HFFc6 (cell line): ENCODE measurements at places on chromosomes 1 and 21. TPM values are rescaled to one million over a fixed set of nuclear protein-coding genes. Genes with fewer than 3 reads are reported as not detected.

Gene TMPRSS2
- total RNA-seq: not detected in 3 replicates

Gene FALEC
- total RNA-seq: 0.59 TPM in 1 of 3 replicates, not detected in the others

DNA sequence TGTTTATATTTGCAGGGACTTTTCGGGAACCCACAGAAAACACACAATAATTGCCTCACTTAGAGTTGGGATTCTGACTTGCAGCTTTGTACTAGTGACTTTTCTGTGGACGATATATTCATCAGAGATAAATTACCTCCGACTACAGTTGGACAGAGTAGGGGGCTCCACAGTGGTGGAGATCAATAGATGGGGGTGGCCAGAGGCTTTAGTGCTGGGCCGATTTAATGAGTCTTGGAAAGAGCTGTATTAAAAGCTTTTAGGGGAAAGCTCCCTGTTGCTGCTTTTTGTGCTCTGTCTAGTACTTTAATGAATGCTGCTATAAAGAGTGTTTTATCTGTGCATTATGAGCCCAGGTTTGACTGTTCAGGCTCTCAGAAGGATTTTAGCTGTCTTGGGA is 359.2 kb upstream of the DPYD start:
- DNase-seq: no peak

- no peak for DNase-seq
These were observed 2.4 kb upstream of the IKBKE start for GRCh38 chr1:206467915-206468314.

Gene RRP1
- total RNA-seq: 21.9 to 24.7 TPM (median 22.8 TPM) in 3 replicates

- no peak for DNase-seq
These were observed 31.1 kb downstream of the DLGAP3 start for GRCh38 chr1:34898330-34898761.

Gene COL24A1
- 0.42 and 1.2 TPM in 2 replicates for total RNA-seq

- no peak for DNase-seq
These were observed 101.4 kb downstream of the CC2D1B start for GRCh38 chr1:52264530-52265115.

Gene CHODL
- total RNA-seq: not detected in 3 replicates

- no peak for DNase-seq
These were observed 378.7 kb downstream of the USH2A start for GRCh38 chr1:216044538-216044937.

Gene XPR1
- 25.0 to 38.3 TPM (median 25.3 TPM) in 3 replicates for total RNA-seq

- no peak for DNase-seq
These were observed 458.3 kb downstream of the MRPL39 start for GRCh38 chr21:25149022-25149421.

- DNase-seq: no peak
These were observed 128.4 kb upstream of the NGF start for GRCh38 chr1:115466433-115466832.

- no peak for DNase-seq
These were observed 191.7 kb downstream of the TTLL7 start for GRCh38 chr1:83807231-83807630.

DNA sequence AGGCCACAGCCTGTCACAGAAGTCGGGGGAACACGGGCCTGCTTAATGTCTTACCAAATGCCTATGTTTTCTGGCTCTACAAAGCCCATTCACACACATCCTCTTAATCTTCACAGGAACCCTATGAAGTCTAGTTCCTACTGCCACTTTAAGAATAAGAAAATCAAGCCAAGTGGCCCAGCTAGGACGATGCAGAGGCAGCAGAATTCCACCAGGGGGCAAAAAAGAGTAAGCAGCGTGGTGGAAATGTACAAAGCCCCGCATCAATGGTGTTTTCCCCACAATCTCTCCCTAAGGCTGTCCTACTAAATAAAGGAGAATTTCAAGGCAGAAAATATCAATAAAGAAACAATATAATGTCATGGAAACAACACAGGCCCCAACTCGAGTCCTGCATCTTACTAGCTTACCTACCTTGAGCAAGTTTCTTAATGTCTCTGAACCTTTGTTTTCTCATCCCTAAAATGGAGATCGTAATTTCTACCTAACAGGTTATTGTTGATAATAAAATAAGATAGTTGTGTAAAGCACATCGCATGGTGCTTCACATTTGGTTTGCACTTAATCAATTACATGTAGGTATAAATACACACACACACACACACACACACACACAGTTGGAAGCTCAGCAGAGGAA is 21.4 kb downstream of the SEC16B start:
- peak; percentile 56 for DNase-seq

DNA sequence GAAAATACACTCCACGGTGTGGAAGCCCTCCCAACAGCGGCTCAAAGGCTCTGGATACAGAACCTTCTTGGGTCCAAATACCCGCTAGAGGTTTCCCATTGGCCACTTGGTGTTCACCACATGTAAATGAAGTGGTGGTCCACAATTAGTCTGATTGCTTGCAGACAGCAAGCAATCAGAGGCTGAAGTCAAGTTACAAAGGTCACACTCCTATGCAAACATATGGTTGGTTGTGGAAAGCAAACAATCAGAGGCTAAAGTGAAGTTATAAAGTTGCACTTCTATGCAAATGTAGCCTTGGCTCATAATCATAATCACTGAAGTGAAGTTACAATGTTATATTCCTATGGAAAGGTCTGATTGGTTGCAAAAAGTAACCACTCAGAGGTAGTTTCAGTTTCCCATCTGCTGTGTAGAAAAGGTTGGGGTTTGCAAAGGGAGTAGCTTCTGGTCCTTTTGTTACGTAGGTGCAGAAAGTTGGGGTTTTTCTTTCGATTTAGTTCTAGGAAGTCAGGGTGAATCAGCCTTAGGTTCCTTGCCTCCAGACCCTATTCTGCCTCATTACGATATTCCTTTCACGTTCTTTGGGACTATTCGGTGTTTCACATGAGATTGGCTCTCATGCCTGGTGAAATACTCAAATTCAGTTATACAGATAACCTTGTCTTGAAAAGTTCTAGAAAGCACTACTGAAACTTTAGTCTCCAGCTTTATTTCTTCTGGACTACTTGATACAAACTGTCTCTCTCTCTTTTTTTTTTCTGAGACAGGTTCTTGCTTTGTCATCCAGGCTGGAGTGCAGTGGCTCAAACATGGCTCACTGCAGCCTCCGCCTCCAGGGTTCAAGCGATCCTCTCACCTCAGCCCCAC is 36.7 kb upstream of the MTF2 start:
- DNase-seq: no peak

Gene SLAMF9
- 0.47 TPM in 1 of 3 replicates, not detected in the others for total RNA-seq

DNA sequence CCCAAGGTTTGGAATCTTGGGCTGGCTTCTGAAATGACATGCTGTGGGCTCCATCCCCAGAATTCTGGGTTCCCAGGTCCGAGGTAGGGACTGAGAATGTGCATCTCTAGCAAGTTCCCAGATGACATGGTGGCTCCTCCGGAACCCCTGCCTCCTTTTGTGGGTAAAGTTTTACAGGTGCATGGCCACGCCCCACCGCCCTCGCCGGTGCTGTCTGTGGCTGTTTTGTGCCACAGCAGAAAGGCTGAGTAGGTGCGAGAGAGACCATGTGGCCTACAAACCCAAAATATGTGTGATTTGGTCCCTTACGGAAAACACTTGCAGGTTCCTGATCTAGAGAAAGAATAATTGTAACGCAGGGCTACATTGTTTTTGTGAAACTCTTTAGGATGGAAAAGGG is 30.9 kb downstream of the SKI start:
- DNase-seq: no peak

GRCh38 chr1:176866011-176866714 is 298.3 kb downstream of the ASTN1 start:
- DNase-seq: no peak

- DNase-seq: no peak
These were observed 45.0 kb upstream of the ADARB1 start for GRCh38 chr21:45029298-45029947.

Gene LRRIQ3
- 0.79 to 1.7 TPM (median 1.0 TPM) in 3 replicates for total RNA-seq
